NCI-H2029 treated with DMSO at 0.1 percent for 48 hours (cell line): ENCODE measurements at places on chromosomes 16 and 17.

DNA sequence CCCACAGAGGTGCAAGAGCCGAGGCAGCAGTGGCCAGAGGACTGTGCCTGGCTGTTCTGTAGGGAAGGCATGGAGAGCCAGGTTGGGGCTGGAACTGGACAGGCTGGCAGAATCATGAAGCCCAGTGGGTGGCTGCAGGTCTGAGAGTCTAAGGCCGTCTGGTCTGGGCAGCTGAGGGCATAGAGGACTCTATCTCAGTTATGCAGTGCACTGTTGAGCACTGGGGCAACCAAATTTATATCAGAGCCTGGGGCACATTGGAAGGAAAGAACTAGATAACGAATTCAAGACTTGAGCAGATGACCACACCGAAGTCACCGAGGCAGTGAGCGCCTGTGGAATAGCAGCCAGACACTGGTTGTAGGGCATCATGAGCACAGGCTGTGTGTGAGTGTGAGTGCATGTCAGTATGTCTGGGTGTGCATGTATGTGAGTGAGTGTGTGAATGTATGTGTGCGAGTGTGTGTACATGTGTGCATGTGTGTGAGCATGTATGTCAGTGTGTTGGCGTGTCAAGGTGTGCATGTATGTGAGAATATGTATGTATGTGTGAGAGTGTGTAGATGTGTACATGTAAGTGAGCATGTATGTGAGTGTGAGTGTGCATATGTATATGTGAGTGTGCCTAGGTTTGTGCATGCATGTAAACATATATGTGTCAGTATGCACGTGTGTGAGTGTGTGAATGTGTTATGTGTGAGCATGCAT is 37.0 kb downstream of the RGS9 start:
- DNase-seq, result no peak

DNA sequence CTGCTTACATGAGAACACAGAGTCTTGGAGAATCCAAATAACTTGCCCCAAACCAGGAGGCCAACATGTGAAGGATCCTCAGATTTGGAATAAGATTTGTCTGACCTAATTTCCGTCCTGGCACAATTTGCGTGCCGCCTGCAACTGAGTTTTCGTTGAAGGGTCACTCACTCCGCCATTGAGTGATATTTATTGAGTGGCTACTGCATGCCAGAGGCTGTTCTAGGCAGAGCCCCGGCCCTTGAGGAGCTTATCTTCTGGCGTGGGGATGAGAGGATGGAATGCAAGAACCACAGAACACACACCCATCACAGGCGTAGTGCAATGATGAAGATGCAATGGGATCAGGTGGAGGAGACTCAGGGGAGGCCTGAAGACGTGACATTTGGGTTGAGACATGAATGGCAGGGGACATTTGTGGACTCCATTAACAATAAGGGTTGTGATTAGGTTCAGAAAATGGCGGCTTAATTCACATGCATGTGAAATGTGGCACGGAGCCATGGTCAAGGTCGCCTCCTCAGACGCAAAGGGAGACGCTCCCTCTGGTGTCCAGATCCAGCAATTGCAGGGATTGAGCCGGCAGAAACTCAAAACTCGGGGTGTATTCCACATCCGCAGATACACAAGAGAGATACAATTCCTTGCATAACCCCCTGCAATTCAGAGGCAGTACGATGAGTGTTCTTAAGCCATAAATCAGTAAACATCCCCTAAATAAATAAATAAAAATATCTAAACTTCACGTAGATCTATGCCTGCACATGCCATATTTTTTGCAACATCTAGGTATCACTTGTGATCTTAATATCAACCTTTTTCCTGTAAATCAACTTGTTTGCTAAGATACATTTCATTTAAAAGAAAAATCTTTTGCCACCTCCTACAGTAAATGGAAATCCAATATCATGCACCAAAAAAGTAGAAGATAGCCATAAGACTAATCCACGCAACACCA is 57.9 kb upstream of the CACNG4 start:
- peak; percentile 49 for DNase-seq

DNA sequence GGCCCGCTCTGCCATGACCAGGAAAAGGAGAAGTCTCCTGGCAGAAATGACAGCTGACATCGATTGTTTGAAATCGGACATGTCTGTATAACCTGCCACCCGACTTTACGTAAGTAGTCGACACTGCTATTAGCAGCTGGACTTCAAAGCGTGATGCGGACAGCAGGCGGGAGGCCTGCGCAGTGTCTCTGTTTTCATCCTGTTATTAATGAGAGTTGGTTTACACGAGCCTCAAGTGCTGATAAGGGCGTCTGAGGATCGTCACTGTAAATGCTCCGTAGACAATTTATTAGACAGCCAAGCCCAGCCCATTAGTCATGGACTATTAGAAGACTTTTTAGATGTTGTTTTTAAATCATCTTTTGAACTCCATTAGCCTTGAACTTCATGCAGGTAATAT is 328.3 kb downstream of the FOXL1 start:
- DNase-seq, result no peak

- no peak for DNase-seq
Measured at GRCh38 chr16:55471448-55472097, 7.4 kb upstream of the MMP2 start.

DNA sequence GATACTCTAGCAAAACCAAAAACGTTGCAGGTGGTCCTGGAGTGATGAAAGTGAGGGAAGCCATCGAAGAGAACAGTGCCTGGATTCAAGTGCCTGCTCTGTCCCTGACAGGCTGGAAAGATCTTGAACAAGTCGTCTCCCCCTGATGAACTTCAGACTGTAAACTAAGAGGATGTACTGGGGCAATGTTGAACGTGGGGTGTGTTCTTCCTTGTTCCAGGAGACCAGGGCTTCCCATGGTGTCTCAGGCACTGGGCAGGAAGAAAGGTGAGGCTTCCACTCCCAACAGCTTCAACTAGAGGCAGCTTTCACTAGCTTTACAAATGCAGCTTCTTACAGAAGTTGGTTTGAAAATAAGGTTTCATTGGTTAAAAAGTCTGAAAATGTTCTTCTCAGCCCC is 21.4 kb upstream of the NF1 start:
- DNase-seq, result no peak

DNA sequence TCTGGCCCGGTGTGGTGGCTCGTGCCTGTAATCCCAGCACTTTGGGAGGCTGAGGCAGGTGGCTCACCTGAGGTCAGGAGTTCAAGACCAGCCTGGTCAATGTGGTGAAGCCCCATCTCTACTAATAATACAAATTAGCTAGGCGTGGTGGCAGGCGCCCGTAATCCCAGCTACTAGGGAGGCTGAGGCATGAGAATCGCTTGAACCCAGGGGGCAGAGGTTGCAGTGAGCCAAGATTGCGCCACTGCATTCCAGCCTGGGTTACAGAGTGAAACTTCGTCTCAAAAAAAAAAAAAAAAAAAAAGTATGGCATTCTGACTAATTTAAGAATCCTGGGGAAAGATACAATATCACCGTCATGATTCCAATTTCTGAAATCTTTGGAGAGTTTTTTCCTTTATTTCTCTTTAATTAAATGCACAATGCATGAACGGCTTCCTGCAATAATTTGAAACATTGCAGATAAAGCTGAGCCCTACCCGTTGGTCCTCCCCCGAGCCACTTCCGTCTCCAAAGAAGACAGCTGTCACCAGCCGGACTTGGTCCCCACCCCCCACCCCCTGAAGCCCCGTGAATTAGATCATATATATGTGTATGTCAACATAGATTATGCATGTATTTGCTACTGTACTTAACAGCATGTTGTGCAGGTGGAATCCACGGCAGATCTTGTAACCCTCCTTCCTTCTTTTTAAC is 142.6 kb upstream of the PLCG2 start:
- no peak for DNase-seq
